Activated CD4-positive, alpha-beta T cell treated with anti-CD3 and anti-CD28 coated beads, Interleukin-2, amount 10 ng/mL, durations not matched to agents 24 days and 14 days (primary cell): ENCODE measurements at places on chromosomes 11 and 22.

GRCh38 chr11:11028017-11028692, 170.3 kb upstream of the ZBED5 start:
- H3K4me1 ChIP-seq: peaks cover 2% of the 10 kb centered on the region
- no peak overlapping the region for H3K4me3 ChIP-seq
- DNase-seq: peak; percentile 92

GRCh38 chr11:33362051-33362910, 105.1 kb downstream of the HIPK3 start:
- H3K4me3 ChIP-seq: no peak overlapping the region
- H3K27me3 ChIP-seq: peaks cover 23% of the 10 kb centered on the region
- DNase-seq: no peak
- no peaks in the 10 kb centered on the region for H3K4me1 ChIP-seq
- H3K27ac ChIP-seq: no peak overlapping the region

DNA sequence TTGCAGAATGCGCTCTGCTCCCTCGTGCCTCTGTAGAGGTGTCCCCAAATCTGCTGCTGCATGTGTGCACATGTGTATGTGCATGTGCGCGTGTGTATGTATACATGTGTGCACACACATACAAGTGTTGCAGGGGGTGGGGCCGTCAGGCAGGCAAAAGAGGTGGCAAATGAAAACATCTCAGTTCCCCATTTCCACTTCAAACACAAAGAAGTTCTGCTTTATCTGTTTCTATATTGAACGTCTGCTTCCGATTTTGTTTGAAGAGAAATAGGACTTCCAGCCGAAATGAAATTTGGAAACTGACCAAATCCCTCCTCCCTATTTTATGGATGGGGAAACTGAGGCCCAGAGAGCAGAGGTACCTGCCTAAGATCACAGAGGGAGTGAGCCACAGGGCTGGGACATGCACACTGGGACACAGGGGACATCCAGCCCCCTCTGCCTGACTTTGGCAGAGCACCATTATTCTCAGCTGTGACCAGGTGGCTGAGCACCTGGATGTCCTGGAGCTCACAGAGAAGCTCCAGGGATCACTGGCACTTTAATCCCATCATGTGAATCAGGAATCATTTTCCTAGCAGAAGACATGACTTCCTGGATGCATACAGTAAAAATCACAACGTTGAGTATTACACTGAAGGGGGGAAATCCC, 41.2 kb upstream of the ALX4 start:
- peaks cover 14% of the 10 kb centered on the region for H3K27me3 ChIP-seq
- no peaks in the 10 kb centered on the region for H3K36me3 ChIP-seq
- no peak overlapping the region for H3K4me3 ChIP-seq
- no peak for DNase-seq
- H3K27ac ChIP-seq: no peak overlapping the region
- H3K4me1 ChIP-seq: no peaks in the 10 kb centered on the region

DNA sequence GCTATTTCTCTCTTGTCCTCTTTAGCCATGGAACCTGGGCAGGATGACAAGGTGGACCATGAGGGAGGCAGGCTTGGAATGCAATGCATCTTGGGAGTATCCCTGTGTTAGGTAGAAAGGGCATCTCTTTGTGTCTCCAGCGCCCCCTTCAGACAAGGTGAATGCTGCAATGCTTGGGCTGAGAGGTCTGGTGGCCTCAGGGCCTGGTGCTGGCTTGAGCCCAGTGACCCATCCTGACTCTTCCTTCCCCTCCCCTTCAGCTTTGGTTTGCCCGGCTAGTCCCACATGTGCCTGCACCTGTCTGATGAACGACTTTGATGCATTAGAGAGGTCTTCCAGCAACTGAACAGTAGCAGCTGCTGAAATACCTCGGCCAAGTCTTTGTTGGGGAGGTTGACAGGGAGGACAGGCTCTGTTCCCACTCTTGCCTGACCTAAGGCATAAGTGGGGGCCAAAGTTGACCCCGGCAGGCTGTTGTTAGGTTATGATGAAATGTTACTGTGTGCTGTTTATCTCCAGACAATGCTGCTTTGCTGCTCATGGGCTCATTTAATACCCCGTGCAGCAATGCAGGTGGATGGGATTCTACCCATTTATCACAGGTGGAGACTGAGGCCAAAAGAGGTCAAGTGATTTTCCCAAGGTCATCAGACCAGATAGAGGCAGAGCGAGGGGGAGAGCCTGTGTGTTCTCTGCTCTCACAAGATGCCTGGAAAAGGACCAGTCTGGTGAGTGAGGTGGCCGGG, 22.5 kb downstream of the MYO18B start:
- no peak overlapping the region for H3K4me3 ChIP-seq
- no peak overlapping the region for H3K27ac ChIP-seq
- peaks cover 33% of the 10 kb centered on the region for H3K36me3 ChIP-seq
- no peak for DNase-seq
- H3K4me1 ChIP-seq: peaks cover 22% of the 10 kb centered on the region

GRCh38 chr11:119153049-119153818, 4.4 kb downstream of the ABCG4 start:
- no peak overlapping the region for H3K27ac ChIP-seq
- DNase-seq: no peak
- no peak overlapping the region for H3K4me3 ChIP-seq
- peaks cover 50% of the 10 kb centered on the region for H3K27me3 ChIP-seq

GRCh38 chr11:118272001-118272400, 7.9 kb upstream of the MPZL2 start:
- peaks cover 3% of the 10 kb centered on the region for H3K27me3 ChIP-seq
- H3K27ac ChIP-seq: no peak overlapping the region
- H3K4me1 ChIP-seq: peaks cover 26% of the 10 kb centered on the region
- H3K4me3 ChIP-seq: no peak overlapping the region
- no peak for DNase-seq
- H3K36me3 ChIP-seq: no peaks in the 10 kb centered on the region

- H3K4me3 ChIP-seq: peak overlapping the region; percentile 72
- H3K27ac ChIP-seq: peak overlapping the region; percentile 29
These were observed 1.6 kb downstream of the MCAM start for GRCh38 chr11:119315131-119316015.

- peaks cover 3% of the 10 kb centered on the region for H3K4me1 ChIP-seq
- no peak overlapping the region for H3K4me3 ChIP-seq
These were observed 6.5 kb downstream of the IGLL5 start for GRCh38 chr22:22893891-22894739.

DNA sequence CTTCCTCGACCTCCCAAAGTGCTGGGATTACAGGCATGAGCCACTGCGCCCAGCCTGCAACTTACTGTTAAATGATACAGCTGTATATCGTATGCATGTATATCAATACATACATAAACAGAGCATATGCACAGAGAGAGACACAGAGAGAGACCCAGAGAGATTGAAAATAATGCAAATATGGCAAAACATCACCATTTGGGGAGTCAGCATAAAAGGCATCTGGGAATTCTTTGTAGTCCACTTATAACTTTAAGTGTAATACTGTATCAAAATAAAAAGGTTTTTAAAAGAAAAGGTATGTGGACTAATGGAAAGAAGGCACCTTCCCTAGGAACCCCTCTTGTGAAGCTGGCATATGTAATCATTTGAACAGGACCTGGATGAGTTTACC, 21.8 kb downstream of the ALX4 start:
- no peak for DNase-seq
- no peaks in the 10 kb centered on the region for H3K36me3 ChIP-seq
- peaks cover 6% of the 10 kb centered on the region for H3K27me3 ChIP-seq
- no peak overlapping the region for H3K4me3 ChIP-seq
- H3K4me1 ChIP-seq: no peaks in the 10 kb centered on the region

DNA sequence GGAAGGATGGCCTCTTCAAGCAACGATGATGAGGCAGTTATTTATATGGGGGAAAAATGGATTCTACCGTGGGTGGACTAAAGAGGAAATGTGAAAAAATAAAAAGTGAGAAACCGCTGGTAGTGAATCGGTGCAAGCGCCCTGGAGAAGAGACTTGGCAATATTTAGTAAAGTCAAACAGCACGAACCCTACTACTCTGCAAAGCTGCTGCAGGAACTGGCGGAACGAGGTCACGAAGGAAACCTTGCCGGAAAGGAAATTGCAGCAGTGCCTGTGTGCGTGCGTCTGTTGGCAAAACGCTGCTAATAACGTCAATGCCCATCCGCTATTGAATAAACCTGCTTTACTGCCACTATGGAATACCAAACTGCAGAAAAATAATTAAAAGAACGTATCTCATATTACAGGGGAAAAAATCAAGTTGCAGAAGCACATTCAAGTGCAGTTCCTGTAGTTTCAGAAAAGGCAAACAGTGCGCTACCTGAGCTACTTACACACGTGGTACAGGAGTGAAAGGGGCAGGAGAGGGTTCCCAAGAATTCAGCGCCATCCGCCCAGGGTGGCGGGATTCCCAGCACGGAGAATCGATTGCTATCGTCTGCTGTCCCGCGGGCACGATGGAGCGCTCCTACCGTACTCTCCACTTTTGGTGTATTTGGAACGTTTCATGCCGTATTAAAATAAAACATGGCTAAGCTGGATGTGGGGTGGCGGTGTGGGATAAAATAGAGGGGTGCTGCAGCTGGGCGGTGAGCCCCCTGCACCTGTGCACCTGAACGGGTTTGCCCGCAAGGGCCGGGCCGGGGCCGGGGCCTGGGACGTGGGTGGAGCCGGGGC, 585 bp upstream of the NADSYN1 start:
- DNase-seq: peak; percentile 87
- H3K27me3 ChIP-seq: no peaks in the 10 kb centered on the region
- peaks cover 46% of the 10 kb centered on the region for H3K36me3 ChIP-seq
- H3K27ac ChIP-seq: peak overlapping the region; percentile 93
- peaks cover 52% of the 10 kb centered on the region for H3K4me1 ChIP-seq

DNA sequence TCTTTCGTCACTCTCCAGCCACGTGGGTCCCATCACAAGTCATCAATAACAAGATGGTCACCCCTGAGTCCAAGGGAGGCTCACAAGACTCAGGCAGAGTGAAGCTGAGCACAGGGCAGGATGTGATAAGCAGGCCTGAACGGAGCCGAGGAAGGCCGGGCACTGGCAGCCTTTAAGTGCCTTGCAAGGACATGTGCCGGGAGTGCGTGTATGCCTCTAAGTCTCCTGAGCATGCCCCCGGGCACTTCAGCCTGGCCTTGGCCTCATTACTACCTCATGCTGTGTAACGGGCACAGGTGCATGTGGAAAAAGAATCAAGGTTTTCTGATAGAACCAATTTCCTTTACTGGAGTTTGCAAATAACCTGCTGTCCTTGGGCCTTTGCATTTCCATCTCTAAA, 55.8 kb downstream of the UBASH3B start:
- DNase-seq: no peak
- no peak overlapping the region for H3K27ac ChIP-seq
- H3K36me3 ChIP-seq: no peaks in the 10 kb centered on the region
- peaks cover 11% of the 10 kb centered on the region for H3K4me1 ChIP-seq
- H3K27me3 ChIP-seq: peaks cover 5% of the 10 kb centered on the region

GRCh38 chr22:27089264-27089663, 431.9 kb downstream of the MIAT start:
- no peaks in the 10 kb centered on the region for H3K27me3 ChIP-seq
- no peaks in the 10 kb centered on the region for H3K4me1 ChIP-seq
- no peak overlapping the region for H3K4me3 ChIP-seq

DNA sequence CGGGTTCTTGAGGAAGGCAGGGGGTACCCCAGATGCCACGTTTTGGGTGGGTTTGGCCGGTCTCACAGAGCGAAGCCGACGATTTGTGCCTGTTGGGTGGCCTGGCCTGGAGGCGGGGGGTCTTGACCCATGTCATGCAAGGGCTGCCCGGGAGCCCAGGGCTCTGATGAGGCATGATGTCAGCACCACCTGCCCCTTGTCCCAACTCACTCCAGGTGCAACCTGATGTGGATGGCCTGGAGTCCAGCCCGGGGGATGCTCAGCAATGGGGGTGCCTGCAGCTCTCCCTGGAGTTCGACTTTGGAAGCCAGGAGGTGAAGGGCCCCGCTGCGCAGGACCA, 851 bp downstream of the SYT8 start:
- peaks cover 3% of the 10 kb centered on the region for H3K27me3 ChIP-seq
- no peak overlapping the region for H3K27ac ChIP-seq
- no peak for DNase-seq
